ENCODE measurements at places on chromosomes 7 and 10.

GRCh38 chr7:112185005-112185834 lies 21.0 kb downstream of the DOCK4 start:
- no peak for DNase-seq

DNA sequence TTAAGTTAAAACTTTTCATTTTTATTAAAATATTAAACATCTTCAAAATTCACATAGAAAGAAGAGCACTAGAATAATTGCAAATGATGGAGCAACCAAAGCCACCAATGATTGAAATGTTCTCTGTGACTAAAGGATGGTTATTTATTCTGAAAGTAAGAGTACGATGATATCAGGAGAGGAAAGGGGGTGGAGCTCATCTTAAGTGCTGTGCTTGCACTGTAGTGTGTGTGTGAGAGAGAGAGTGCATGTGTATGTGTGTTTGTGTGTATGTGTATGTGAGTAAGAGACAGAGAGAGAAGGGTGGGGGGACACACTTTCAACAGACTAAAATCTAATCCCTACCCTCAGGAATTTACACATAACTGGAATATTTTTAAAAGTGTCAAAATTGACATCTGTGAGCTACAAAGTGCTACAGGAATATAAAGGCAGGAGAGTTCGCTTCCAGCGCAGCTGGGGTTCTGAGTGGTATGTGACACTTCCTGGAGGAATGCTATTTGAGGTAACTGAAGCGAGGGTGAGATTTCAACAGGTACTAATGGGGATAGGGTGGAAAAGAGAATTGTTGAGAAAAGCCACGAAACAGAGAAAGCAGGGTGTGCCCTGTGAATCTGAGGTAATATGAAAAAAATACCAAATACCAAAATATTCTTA lies 57.2 kb upstream of the SMNDC1 start:
- no peak for DNase-seq

GRCh38 chr10:132869621-132870020 lies 72.7 kb downstream of the CFAP46 start:
- DNase-seq = no peak

GRCh38 chr10:124596962-124597845 lies 135.6 kb downstream of the LHPP start:
- DNase-seq = no peak

GRCh38 chr10:119416855-119417254 lies 125.7 kb downstream of the RGS10 start:
- peak; percentile 35 for DNase-seq

DNA sequence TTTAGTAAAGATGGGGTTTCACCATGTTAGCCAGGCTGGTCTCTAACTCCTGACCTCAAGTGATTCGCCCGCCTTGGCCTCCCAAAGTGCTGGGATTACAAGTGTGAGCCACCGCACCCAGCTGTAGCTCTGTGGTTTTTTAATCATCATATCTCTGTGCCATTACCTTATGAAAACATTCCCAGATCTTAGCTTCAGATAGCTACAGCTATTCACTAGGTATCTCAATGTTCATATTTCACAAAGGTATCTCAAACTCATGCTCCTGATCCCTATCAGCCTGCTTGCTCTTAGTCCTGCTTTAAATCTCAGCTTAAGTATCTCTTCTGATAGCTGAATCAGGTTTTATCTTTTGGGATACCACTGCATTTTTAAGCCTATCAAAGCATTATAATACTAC lies 74.8 kb downstream of the CDK13 start:
- DNase-seq = no peak

DNA sequence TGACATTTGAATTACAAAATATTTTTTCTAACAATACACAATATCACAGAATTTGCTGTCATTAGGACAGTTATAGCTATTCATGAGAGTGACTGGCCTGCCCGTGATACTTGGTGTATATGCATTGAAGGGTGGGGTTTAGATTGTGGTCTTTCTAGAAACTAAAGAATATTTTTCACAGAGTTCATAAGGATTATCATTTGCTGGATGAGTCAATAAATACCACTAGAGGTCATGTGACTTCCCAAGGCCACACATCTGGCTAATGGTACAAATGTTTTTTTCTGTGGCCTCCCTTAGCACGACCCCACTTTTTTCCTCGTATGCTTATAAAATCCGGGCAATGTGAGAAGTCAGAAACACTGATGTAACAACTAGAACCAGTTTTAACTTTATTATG lies 5.2 kb downstream of the OPTN start:
- DNase-seq = no peak

DNA sequence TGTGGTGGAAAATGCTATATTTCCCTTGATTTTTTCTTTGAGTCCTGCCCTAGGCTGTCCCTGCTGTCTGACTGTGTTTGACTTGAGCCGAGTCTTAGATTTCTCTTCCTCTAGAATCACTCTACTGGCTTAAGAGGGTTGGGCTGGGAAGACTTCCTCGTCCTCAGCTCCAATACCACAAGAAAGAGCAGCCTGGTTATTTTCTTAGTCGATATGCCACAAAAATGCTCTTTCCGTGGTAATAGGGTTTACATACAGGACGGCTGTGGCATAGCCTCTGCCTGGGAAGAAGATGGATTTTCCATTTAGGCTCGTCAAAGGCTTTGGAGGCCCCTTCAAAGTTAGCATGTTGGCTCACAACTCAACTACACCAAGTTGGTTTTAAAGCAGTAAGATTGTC lies 212.0 kb upstream of the IGFBP3 start:
- no peak for DNase-seq

DNA sequence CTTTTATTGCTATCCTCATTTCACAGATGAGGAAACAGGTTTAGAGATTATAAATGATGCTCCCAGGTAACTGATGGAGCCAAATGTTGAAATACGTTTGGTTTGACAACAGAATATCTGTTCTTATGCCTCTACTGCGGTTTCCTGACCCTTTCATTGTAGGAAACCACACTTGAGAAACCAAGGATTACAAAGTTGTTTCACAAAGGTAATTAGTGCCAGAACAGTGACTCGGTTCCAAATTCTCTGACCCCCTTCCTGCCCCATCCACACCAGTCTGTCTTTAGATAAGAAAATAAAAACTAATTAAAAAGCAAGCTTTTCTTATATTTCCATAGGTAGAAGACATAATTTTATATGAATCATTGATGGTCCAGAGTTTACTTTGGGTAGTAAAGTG lies 393.7 kb upstream of the MBL2 start:
- DNase-seq = no peak

GRCh38 chr10:130660266-130660665 lies 524.1 kb downstream of the GLRX3 start:
- no peak for DNase-seq

DNA sequence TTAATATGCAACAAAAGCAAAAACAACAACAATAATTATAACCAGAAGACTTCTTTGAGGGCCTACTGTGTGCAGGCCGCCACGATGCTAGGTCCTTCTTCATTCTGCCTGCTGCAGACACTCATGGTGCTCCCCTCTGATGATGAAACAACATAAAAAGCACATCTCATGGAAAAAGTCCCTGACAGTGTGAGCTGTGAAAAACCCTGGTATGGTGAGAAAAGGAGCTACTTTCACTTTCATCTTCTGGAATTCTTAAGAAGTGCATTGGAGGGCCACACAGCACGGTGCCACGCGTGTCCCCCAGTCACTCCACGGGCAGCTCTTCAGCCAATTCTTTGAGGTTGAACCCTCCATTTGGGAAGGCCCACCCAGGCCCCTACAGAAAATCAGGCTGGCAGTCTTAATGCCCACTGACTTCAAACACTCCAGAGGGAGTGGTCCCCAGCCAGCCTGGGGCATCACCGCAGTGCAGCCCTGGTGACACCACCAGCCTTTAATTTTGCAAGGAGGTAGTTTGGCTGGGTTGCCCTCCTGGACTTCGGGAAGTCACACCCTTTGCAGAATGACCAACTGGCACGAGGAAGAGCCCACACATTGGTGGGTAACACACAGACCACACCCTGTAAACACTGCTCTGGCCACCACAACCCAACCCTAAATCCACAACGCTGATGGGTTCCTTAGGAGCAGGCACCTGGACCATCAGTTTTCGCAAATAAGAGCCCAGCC lies 7.7 kb downstream of the KCNMA1 start:
- DNase-seq = no peak

DNA sequence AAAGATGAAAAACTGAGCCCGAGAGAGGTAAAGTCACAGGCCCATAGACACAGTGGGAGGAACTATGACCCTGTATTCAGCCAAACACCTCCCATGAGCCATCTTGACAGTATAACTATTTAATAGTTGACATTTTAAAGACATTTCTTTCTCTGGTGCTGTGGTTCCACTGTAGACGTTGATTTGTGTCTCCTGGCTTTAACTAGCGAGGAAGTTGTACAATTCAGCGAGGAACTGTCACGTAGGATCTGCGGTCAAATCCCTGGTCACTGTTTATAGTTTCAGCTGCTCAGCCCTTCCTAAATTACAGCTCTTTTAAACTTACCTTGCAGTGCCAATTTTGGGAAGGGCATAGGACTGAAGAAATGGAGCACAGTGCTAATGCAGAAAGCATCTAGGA lies 7.1 kb upstream of the CELF2 start:
- no peak for DNase-seq

DNA sequence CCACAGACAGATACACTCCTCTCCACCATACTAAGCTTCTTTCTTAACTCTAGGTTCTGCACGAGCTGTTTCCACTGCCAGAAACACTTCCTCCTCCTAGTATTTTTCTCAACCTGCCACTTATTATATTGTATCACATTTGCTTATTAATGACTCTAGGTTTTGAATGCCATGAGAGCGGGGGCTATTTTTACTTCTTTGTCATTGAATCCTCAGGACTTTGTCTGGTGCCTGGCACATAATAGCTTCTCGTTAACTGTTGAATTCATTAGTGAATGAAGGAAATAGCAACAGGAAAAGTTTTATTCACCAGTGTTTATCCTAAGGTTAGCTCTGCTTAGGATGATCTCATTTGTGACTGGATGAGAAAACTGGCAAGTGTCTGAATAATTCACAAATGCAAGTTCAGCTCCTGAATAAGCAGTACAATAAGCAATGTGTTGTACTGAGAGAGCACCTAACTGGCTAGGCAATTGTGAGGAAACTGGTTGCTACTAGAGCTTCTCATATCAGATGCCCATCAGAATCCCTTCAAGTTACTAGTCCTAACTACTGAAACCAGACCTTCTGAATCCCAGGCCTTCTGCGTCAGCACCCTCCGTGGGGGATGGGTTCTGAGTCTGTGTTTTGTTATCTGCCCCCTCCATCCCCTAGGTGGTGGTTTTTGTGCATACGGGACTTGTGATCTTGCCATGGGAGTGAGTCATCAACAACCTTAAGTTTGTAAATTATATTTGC lies 92.7 kb downstream of the LSMEM1 start:
- no peak for DNase-seq

GRCh38 chr10:22029445-22030236 lies 26.1 kb upstream of the DNAJC1 start:
- no peak for DNase-seq

- DNase-seq = peak; percentile 55
Measured at GRCh38 chr7:44638611-44639557, 32.5 kb downstream of the OGDH start.

DNA sequence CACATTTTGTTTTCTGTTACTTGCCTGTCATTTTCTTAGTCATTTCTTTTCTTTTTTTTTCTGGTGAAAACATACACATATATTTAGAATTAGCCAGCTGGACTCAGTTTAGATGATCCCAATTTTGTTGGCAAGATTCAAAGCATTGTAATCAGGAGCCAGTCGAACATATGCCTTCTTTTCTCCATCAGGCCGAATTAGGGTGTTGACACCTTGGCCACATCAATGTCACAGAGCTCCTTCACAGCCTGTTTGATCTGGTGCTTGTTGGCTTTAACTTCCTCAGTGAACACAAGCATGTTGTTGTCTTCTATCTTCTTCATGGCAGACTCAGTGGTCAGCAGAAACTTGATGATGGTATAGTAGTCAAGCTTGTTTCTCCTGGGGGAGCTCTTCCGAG lies 32.6 kb downstream of the PHF14 start:
- no peak for DNase-seq

GRCh38 chr7:28961972-28962371 lies 3.8 kb upstream of the TRIL start:
- no peak for DNase-seq

DNA sequence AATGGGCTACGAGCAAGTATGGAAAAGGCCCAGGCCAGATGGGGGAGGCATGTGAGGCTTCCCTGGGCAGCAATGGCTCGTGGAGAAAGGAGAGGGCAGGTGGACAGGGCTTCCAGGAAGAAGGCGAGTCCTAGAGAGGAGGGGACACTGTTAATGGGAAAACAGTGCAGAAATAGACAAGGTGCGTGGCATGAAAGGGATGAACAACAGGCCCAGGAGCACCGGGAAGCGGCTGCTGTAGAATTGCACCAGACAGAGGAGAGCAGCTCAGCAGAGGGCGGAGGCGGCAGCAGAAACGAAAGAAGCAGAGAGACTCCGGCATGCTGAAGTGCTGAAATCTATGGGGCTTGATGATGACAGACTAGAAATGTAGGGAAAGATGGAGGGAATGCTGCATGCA lies 102.1 kb downstream of the PIP4K2A start:
- no peak for DNase-seq

DNA sequence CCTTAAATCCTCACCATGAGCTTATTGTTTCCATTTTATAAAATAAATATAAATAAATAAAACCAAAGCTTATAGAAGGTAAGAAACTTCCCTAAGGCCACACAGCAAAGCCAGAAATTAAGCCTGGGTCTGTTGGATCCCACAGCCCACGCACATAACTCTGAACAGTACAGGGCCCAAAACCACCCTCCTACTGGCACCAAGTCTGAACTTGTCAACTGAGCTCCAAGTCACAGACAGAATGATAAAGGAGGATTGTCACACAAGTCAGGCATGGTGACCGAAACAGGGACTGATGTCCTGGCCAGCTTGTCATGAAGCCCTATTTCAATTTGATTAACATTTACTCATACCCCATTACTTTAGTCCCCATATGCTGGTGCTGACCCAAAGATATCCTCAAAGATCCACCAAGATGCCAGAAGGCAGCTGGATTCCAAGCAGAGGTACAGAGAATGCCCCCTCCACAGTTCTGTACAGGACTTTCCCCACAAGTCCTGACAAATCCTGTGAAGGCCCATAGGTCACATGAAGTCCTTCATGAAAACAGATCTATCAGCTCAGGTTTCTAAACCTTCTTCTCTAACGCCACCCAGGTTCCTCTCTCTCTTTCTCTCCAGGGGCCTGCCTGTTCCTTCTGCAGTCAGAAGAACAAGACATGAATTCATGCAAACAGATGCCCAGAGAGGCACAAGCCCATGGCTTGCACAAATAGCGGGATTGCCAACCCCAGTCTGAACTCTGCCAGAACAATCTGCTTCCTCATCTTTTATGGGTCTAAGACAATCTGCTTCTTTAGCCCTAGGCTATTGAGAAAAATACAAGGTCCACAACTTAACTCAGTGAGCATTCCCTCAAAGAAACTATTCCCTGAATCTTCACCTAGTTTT lies 60.9 kb downstream of the GLI3 start:
- DNase-seq = no peak

- DNase-seq = no peak
Measured at GRCh38 chr10:6579904-6580278, at the start of gene PRKCQ. Gene PRKCQ (minus strand): TSS chr10:6580276. CDS start chr10:6515135, 65,141 bp downstream.

DNA sequence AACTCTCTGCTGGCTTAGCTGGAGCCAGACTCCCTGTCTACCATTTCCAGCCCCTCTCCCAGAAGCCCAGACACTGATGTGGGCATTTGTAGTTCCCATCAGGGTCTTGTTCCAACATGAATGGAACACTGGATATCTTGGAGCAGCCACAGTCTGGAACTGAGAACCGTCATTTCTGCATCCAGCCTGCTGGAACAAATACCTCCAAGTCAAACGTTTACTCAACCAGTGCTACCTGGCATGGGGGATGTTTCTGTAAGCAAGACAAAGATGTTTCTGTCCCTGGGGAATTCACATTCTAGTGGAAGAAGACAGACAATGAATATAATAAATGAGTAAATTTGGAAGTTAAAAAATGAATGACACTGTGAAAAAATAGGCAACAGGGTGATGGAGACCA lies 70.8 kb upstream of the ZNF438 start:
- DNase-seq = no peak
